ENCODE measurements at places on chromosomes 4 and X.

GRCh38 chr4:113982181-113982580 lies 2.7 kb upstream of the ARSJ start:
- no peak for DNase-seq

DNA sequence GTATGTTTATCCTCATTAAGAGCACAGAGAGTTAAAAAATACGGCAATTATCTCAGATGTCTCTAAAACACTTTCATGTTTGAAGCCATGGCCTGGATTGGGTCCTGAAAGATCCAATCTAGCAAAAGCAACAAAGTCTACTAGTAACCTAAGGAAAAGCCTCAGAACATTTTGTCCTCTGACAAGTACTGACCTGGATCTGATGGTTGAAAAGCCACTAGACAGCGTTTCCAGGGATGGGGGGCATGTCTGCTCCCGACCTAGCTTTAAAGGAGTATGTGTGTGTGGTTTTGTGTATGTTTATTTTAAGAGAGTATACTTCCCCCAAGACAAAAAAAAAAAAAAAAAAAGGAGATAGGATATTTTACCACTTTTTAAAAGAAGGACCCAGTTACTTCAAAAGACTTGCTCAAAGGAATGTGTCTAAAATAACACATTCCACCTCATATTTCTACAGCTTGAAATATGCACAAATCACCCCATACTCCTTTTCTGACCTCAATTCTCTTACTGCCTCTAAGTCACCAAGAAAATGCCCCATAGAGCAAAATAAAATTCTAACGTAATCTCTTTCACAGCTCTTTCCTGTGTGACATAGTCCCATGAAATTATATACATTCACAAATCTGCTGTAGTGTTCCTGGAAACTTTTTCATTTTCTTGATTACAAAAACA lies 189.0 kb upstream of the TTC29 start:
- DNase-seq, result no peak

DNA sequence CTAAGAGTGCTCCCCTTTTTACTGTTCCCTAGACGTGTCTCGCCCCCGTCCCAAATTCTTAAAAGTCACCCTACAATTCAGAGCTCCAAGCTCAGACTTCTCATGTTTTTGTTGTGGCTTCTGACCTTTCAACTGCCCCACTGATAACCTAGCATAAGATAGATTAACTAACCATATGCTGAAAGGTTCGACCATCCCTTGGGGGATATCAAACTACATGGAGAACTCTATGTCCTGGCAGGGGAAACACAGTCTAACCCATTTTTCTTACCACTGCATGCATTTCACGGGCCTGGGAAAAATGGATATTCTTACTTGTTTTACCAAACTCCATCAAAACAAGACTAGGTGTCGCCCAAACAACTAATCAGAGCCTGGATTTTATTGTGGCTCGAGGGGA lies 236.4 kb upstream of the MID1 start:
- no peak for DNase-seq

GRCh38 chrX:40644176-40644575 lies 3.2 kb downstream of the CXorf38 start:
- DNase-seq, result no peak

GRCh38 chr4:136863756-136864155 lies 668.5 kb downstream of the PCDH18 start:
- DNase-seq, result no peak

DNA sequence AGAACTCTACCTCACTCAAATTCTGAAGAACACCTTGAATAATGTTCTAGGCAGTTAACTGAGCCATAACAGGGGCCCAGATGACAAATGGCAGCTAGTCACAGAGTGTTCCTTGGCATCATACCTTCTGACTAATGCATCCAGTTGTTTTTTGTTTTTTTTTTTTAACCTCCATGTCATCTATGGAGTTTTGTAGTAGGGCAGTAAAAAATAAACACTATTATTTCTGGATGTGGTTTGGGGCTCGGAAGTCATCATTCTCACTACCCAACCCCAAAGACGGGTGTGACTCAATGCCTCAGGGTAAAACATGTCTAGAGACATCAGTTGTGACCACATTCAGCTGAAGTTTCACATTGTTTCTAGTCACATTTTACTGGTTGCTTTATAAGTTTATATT lies 31.2 kb upstream of the MCF2 start:
- no peak for DNase-seq

DNA sequence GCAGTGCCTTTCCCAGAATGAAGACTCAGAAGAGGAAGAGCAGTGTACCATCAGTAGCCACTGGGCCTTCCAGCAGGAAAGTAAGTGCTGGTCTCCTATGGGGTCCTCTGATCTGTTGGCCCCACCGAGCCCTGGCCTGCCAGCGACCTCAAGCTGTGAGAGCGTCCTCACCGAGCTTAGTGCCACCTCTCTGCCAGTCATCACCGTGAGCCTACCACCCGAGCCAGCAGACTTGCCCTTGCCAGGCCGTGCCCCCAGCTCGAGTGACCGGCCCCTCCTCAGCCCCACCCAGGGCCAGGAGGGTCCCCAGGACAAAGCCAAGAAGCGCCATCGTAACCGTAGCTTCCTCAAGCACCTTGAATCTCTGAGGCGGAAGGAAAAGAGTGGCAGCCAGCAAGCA lies 69.7 kb downstream of the STARD8 start:
- DNase-seq, result no peak

DNA sequence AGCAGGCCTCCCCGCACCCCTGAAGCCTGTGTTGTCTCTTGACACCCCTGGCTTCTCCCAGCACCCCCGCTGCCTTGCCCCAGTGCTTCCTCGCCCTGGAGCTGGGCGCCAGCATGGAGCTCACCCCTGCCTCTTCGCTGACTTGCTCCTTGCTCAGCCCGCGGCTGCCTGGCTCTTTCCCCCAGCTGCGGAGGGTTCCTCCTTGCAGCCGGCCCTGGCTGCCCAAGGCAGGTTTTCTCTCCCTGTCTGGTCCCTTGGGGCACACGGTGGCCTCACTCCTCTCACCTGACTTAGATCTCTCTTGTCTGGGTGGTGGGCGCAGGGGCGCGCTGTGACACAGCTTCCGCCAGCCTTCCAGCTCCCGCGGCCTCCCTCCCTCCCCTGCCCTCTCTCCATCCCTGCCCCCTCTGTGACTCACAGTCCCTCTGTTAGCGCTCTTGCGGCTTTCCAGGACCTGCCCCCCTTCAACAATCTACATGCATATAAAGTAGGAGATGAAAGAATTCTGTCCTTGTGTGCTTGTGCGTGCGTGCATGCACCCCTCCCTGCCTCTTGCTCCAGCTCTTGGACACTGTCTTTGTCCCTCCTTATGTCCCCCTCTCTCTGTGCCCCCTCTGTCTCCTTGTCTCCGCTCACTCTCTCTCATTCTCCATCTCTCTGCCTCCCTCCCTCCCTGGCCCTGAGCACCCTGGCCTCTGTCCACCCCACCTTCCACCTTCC lies 2.2 kb downstream of the PLXNB3 start:
- no peak for DNase-seq

- DNase-seq, result no peak
Observed at GRCh38 chrX:9628779-9629493, 136.7 kb downstream of the GPR143 start.

All from stimulated activated CD4-positive, alpha-beta T cell treated with anti-CD3 and anti-CD28 coated beads, Interleukin-1b, Interleukin-23, amount 100 ng/mL, for 1 hour (primary cell).